ENCODE measurements at places on chromosomes 2 and 18. TPM values are rescaled to one million over a fixed set of nuclear protein-coding genes. Genes with fewer than 3 reads are reported as not detected.
A peak's percentile ranks its signal among the peaks of the same experiment; 100 is the strongest.

DNA sequence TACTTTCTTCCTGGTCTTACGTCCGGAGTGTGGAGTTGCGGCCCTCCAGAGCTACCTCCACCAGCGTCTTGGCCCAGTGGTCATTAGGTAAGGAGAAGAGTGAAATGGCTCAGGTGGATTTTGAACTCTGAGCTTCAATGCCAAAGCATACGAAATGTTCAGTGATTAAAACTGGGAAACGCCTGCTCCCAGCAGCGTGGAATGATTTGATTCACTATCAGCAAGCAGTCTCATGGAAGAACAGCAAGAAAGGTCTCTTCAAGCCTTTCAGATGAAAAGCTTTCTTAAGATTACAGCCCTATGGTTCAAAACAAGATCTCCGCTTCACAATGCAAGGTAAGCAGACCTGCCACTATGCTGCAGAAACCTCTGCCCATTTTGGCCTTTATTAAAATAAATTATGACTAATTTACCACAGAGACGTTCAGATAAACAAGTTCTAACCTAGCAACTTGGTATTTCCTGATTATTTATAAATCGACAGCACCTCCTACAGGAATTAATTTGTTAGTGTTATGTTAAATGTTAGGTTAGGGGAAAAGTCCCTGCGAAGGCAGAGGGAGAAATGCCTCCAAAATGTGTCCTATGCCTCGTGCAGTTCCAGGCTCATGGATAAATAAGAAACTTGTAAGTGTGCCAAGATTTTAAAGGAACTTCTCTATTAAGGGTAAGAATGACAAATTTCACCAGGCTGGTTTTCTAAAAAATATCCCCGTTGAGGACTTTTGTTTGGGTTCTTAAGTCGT, 10.1 kb downstream of the SP9 start:
- no peak for DNase-seq

GRCh38 chr2:59892398-59892797, 661.1 kb downstream of the BCL11A start:
- DNase-seq = no peak

GRCh38 chr2:221346411-221346810, 225.7 kb downstream of the EPHA4 start:
- DNase-seq = no peak

GRCh38 chr2:131413148-131413747, 49.3 kb upstream of the RAB6D start:
- peak; percentile 52 for DNase-seq

- DNase-seq = no peak
These were observed 144.6 kb upstream of the MMADHC start for GRCh38 chr2:149732001-149732685.

DNA sequence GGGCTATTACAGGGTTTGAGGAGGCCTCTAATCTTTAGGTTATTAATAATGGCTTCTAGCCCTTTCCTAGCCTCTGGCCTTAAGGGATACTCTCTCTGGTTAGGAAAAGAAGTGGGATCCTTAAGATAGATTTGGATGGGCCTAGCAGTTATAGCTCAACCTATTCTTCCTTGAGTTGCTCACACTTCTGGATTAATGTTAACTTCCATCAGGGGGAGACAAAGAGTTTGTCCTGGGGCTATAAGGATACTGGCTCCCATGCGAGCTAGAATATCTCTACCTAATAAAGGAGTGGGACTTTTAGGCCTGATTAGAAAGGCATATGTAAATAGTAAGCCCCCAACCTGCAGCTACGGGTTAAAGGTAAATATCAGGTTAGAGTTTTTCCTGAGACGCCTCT, 14.3 kb upstream of the PTH2R start:
- no peak for DNase-seq

- DNase-seq = no peak
These were observed 17.6 kb upstream of the UBE2E3 start for GRCh38 chr2:180962727-180963314.

DNA sequence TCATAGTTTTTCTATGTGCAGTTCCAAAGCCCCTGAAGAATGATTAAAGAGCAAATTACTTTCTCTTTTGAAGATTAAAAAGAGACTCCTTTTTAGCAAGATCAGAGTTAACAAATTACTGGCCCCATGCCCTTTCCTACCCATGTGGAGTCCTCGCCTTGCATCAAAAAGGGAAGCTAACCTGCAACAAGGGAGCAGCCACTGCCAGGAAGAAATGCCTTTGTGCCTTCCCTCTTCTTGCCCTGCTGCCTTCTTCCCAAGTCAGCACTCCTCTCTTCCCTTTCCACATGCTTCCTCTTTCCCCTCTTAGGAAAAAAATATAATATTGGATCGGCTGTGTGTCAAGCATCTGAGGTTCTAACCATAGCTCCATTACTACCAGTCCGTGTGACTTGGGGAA, 37.1 kb upstream of the CYP1B1 start:
- no peak for DNase-seq

- peak; percentile 60 for DNase-seq
These were observed 1.5 kb downstream of the CAB39 start for GRCh38 chr2:230714136-230714480.

DNA sequence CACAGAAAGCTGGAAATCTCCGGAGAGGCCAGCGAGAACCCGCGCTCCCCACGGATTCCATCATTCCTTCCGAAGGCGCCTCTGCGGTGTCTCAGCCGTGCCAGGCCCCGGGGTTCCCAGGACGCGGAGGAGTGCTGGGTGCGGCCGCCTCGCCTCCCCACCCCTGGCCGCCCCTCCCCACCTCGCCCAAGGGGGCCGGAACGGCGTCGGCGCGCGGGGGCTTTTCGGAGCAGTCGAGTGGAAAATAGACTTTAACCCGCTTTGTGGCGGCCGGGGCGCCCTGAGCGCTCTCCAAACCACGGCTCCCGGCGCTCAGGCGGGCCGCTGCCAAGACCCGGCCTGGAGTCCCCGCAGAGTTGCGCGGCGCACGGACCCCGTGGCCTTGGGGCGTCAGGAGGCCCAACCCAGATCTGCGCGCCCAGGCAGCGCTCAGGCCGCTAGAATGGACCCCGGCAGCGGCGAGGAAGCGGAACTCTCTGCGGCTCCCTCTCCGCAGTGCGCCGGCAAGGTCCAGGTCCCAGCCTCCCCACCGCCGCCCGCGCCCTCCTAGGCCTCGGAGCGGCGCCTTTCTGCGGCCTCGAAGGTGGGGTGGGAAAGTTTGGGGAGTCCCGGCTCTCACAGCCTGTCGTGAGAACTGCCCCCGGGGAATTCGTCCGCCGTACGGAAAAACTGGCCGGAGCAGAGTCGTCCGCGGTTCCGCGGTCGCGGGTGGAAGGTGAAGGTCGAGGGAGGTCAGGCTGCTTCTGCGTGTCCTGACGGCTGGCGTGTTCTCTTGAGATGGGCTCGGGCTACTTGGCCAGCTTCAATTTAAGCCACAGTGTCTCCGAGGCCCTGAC, 1.2 kb upstream of the EMX1 start:
- peak; percentile 18 for DNase-seq

- DNase-seq = peak; percentile 76
These were observed 98.8 kb downstream of the TRABD2A start for GRCh38 chr2:84781942-84782716.

GRCh38 chr18:79497638-79498081, 101.9 kb downstream of the NFATC1 start:
- no peak for DNase-seq

- DNase-seq = no peak
These were observed 86.5 kb downstream of the MEIS1 start for GRCh38 chr2:66521291-66521922.

GRCh38 chr2:9268301-9269080, 61.9 kb downstream of the ASAP2 start:
- no peak for DNase-seq

GRCh38 chr2:240998995-240999791, 775 bp downstream of the SNED1 start:
- DNase-seq = no peak

- DNase-seq = no peak
These were observed 55.6 kb downstream of the FAM168B start for GRCh38 chr2:131037398-131038257.

- DNase-seq = no peak
These were observed 131.9 kb downstream of the MAP4K4 start for GRCh38 chr2:101829429-101829828.

DNA sequence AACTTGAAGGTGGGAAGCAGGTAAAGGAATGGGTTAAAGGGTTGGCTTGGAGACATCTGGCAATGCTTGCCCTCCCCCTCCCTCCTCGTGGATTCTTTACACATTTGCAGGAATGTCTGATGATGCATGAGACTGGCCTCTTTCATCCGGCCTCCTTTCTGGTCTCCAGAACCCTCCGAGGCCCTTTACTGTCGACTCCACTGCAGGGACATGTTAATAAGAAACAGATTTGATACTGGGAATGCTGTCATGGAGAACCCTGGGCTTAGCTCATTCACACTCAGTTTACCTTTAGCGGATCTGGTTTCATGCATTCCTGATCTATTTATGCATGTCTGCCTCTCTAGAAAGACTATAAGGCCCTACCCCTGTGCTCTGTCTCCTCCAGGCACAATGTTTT, 238.7 kb downstream of the TGIF1 start:
- no peak for DNase-seq

The SFT2D3 gene
- 5.0 TPM for total RNA-seq

The RAPH1 gene
- total RNA-seq = 2.1 TPM

The ANKRD30BL gene
- total RNA-seq = not detected

The HOXD1 gene
- not detected for total RNA-seq

The SCN3A gene
- total RNA-seq = not detected

The FAM110C gene
- 0.21 TPM for total RNA-seq

The EVA1A gene
- total RNA-seq = 0.17 TPM

The ELOA2 gene
- not detected for total RNA-seq

The FAM210A gene
- total RNA-seq = 19.6 TPM

The TEKT4 gene
- not detected for total RNA-seq

Measured in activated CD4-positive, alpha-beta T cell treated with anti-CD3 and anti-CD28 coated beads, Interleukin-2, amount 10 ng/mL, durations not matched to agents 7 days and 5 days (primary cell).